ENCODE measurements at places on chromosomes 3 and 15. TPM values are rescaled to one million over a fixed set of nuclear protein-coding genes. Genes with fewer than 3 reads are reported as not detected.

Gene ZBTB38
- total RNA-seq, result 101 TPM

DNA sequence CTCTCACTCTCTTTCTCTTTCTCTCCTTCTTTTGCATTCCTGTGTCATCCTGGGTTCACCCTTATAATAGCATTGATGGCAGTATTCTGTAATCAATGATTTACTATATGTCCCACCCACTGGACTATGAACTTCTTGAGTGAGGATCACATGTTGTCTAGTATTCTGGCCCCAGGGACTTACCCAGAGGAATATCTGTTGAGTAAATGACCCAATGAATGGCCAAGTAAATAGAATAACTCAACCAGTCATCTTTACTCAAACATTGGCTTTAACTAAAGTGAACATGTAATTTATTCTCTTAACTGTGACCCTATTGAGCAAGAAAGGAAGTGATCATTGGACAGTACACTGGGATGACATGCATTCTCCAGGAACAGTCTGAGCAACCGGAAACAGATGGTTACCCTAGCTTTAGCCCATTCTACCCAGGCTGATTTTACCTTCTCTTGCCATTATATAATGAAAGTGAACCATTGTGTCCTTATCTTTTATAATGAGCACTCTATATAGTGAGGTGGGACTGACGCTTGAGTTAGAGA, 94.5 kb upstream of the SOX14 start:
- DNase-seq, result no peak
- no peak overlapping the region for H3K4me3 ChIP-seq
- no peaks in the 10 kb centered on the region for H3K36me3 ChIP-seq
- H3K27me3 ChIP-seq, result no peaks in the 10 kb centered on the region
- H3K4me1 ChIP-seq, result no peaks in the 10 kb centered on the region
- no peak overlapping the region for H3K27ac ChIP-seq

Gene MUC4
- total RNA-seq, result not detected

DNA sequence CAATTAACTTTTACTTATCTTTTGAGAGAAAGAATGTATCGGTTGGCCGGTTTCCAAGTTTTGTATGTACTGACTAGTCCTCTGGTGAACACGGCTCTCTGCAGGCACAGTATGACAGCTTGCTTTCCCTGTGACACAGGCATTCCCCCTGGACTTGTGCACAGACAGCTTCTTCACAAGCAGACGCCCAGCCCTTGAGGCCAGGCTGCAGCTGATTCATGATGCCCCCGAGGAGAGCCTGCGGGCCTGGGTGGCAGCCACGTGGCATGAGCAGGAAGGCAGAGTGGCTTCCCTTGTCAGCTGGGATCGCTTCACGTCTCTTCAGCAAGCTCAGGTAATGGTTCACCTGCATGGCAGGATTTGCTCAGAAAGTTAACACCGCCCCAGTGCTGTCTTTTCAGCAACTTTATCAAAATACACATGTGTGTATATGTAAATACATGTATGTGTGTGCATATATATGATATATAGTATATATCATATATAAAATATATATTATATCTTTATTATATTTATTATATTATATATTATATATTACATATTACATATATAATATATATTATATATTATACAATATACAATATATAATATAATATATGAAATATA, 25.5 kb downstream of the FAN1 start:
- no peak for DNase-seq
- no peaks in the 10 kb centered on the region for H3K4me1 ChIP-seq
- H3K27me3 ChIP-seq, result no peaks in the 10 kb centered on the region
- no peak overlapping the region for H3K27ac ChIP-seq

Gene PLA2G4D
- total RNA-seq, result not detected

Gene AMT
- total RNA-seq, result not detected

DNA sequence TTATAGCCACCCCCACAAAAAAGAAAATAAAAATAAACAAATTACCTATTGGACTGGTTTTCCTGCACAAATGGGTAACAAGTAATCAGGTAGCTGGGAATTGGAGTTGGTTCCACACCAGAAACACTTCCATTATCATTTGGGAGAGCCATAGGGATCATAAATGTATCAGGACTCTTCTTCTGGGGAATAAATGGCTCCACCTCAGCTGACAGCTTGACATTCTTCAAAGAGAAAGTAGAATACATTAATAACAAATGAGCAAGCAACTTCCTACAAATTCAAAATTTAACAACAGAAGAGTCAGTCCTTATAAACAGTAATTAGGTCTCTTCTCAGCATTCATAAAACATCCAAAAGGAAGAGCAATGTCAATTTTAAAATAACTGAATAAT, 8.7 kb downstream of the SECISBP2L start:
- no peaks in the 10 kb centered on the region for H3K27me3 ChIP-seq
- DNase-seq, result no peak
- no peak overlapping the region for H3K27ac ChIP-seq
- peaks cover 13% of the 10 kb centered on the region for H3K36me3 ChIP-seq
- H3K4me3 ChIP-seq, result no peak overlapping the region
- H3K4me1 ChIP-seq, result peaks cover 2% of the 10 kb centered on the region

DNA sequence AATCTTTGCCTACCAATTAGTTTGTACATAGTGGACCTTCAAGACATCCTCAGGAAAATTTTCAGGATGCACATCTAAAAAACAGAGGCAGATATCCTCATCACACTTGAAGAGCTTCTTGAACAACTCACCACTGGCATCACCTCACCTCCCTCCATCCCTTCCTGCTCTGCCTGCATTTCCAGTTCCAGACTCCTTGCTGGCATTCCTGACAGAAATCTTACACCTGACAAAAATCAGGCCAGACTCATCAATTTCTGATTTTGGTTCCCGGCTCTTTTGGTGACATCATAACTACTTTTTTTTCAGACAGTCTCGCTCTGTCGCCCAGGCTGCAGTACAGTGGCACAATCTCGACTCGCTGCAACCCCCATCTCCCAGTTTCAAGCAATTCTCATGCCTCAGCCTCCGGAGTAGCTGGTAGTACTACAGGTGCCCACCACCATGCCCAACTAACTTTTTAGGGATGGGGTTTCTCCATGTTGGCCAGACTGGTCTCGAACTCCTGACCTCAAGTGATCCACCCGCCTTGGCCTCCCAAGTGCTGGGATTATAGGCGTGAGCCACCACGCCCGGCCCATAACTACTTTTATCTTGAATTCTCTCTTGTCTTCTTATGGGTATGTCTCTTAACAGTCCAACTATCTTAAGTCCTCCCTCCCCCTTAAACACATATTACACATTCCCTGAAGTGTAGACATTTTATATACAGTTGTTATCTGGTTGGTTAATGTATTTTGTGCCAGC, 216.6 kb upstream of the IL12A start:
- peak overlapping the region; percentile 56 for H3K27ac ChIP-seq
- peaks cover 51% of the 10 kb centered on the region for H3K4me1 ChIP-seq
- H3K4me3 ChIP-seq, result no peak overlapping the region
- DNase-seq, result no peak
- H3K36me3 ChIP-seq, result no peaks in the 10 kb centered on the region
- no peaks in the 10 kb centered on the region for H3K27me3 ChIP-seq

Gene CHRFAM7A
- total RNA-seq, result 0.21 TPM

All from ascending aorta (tissue), 2 donors.